ENCODE measurements at places on chromosomes 5 and 9.

DNA sequence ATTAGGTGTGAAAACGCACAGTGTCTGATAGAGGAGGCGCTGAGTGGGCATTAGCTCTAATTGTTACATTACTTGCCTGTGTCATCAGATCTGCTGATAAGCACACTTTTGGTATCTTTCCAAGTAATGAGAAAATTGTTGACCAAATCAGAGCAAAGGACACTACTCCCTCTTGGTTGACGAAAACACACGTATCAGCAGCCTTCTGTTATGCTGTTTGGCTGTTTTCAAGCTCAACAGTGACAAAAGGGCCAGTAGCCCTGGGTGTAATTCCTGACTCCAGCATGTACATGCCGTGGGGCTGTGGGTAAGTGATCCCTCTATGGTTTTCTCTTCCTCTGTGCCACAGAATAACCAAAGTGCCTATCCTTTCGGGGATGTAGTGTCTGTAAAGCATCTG, 151.4 kb downstream of the AUH start:
- no peak for DNase-seq

- DNase-seq = no peak
Measured at GRCh38 chr5:80915716-80916115, 44.4 kb upstream of the RASGRF2 start.

DNA sequence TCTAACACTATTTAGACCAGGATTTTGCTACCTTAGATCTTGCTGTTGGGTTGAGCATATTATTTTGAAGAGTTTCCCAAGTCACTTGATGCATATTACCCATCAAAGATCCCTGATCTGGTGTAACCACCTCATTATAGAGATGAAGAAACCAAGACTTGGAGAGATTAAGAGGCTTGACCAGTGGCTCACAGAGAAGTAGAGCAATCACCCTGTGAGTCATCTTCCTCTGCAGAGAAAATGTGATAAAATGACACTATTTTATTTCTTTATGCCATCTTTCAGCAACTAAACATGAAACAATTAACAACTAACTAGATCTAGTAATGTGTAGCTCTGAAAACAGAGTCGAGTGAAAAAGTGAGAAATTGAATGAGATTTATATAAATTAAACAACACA, 76.1 kb downstream of the KIF4B start:
- DNase-seq = no peak

DNA sequence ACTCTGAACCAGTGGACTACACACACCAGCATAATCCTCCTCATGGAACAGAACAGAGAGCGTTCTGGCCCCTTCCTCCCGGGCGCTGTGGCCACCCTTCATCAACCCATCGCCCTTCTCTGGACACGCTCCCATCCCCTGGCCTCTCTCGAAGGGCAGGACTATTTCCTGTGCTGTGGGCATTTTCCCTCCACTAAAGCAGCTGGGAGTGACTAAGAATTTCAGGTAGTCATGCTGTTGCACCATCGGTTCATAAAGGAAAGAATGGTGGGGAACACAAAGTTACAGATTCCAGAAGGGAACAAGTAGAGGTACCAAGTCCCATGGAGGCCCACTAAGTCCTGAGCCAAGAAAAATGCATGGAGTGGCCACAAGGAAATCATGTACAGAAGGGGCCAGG, 68.6 kb downstream of the EPB41L4B start:
- no peak for DNase-seq

DNA sequence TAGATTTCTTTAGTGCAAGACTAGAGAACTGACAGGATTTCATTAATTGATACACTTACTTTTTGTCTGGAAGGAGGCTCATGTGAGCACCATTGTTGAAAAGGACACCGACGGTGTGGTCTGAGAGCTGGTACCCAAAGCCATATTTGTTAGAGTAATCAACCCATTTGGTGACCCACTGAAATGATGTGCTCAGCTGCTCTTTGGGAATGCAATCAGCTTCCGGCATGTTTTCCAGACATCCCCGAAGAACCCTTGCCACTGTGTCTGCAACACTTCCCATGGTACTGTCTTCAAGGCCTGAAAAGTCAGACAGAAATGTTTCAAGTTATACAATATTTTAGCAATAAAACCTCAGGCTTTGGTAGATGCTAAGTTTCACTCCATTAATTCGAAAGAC, 4.4 kb downstream of the PLK2 start:
- no peak for DNase-seq

GRCh38 chr5:83179966-83180365, 102.6 kb downstream of the XRCC4 start:
- DNase-seq = no peak

DNA sequence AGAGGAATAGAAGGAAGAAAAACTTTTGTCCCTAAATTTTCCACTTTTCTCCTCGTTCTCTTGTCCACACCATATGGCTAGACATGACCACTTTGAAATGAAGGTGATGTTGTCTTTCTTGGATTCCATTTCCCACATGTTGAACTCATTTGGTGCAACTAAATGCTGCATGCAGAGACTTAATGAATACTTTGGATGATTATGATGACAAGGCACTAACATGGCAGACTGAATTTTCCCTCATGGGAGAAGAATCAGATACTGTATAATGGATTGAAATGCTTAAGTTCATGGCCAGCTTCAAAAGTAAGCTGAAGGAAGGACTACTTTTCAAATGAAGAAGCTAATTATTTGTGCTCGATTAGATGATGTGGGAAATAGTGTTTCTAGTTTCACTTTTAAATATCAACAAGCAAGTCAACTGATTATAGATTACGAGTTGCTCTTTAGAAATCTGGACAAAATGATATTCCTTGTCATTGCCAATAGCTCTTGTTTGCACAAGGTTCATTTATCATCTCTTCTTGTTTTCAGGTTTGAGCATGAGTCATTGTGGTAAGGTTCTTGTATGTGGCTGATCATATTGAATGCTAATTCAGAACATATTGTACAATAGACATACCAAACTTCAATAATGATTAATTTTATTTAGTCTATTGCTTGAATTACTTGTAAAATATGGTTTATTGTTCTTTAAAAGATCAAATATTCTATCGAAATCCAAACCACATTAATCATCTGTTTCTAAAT, 501.3 kb upstream of the FTMT start:
- no peak for DNase-seq

DNA sequence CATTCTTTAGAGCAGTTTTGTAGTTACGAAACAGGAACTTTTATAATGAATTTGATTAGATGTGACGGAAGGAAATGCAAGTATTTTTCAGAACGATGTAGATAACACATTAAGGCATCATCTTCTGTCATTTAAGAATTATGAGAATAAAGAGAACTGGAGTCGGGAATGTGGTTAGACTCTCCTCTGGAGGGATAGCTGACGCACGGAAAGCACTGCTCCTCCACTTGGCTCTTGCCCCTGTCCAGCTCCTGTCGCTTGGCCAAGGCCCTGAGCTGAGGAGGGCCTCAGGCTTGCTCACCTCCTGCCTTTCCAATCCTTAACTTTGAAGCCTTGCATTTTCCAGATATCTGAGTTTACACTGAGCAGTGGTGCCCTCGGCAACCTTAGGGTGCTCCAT, 60.5 kb downstream of the MAP1B start:
- no peak for DNase-seq
